ENCODE measurements at places on chromosomes 5 and 9.

DNA sequence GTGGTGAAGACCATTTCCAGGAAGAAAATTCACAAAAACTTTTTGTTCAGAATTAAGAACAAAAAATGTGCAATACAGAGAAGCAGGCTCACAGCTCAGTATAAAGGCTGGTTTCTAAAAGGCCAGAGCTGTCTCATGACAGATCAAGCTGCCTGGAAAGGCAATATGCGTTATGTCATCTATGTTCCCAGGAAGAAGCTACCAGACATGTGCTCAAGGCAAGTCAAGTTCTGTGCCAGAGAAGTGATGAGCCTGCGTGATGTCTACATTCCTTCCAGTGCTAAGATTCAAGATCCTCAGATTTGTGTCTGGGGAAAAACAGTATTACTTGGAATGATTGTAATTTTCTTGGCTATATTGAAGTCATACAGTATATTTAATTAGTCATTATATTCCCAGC lies 104.3 kb downstream of the PDE4D start:
- no peak overlapping the region for H3K27ac ChIP-seq
- DNase-seq = no peak
- no peaks in the 10 kb centered on the region for H3K27me3 ChIP-seq
- H3K4me1 ChIP-seq = peaks cover 20% of the 10 kb centered on the region
- no peaks in the 10 kb centered on the region for H3K36me3 ChIP-seq

DNA sequence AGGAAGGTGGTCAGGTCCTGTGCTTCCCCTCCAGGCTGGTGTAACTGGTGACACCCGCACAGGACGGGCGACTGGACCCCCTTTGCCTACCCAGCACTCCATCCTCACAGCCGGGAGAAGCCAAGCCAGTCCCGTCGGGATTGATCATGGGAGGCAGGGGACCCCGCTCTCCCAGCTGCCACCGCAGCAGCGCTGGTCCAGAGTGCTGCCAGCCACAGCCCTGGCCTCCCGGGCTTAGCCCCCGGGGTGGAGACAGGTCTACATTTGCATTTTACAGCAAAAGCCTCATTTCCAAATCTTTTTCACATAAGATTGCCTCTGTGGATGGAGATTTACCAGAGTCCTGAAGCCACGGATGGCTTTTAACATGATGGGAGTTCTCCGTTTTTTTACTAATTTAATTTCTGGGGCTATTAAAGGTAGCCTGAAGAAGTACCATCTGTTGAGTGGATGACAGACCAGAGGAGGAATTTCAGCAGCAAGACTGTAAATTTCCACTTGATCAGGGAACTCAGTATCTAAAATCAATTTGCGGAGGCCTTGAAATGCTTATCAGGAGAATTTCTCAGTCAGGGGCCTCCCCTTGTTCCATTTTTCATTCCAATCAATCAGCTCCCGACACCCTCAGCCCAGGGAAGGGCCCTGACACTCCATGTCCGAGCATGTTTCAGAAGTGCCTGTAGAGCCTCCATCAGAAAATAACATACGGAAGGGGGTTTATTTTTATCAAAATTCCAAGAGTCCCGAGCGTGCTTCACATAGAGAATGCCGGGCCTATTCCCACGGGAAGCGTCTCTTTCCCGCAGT lies 80.6 kb downstream of the OLFM1 start:
- no peak overlapping the region for H3K27ac ChIP-seq
- no peak overlapping the region for H3K4me3 ChIP-seq
- H3K4me1 ChIP-seq = no peaks in the 10 kb centered on the region
- no peak for DNase-seq

DNA sequence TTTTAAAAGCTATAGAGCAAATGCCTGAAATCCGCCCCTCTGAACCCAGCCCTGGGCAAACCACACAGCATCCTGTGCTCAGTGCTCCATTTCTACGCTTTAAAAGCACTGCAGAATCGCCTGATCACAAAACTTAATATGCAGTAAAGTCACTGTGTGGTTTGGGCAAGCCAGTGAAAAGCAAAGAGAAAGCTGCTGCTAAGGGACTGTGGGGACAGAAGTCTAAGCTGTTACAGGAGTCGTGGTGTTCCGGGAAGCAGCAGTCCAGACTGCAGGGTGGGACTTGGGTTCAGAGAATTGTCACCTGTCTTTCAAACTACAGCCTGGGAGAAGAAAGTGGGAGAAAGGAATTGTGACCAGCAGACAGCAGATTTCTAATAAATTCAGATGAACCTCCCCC lies 8.2 kb downstream of the RAPGEF1 start:
- H3K4me1 ChIP-seq = peaks cover 100% of the 10 kb centered on the region
- H3K27me3 ChIP-seq = no peaks in the 10 kb centered on the region
- no peak for DNase-seq
- peak overlapping the region; percentile 91 for H3K27ac ChIP-seq

DNA sequence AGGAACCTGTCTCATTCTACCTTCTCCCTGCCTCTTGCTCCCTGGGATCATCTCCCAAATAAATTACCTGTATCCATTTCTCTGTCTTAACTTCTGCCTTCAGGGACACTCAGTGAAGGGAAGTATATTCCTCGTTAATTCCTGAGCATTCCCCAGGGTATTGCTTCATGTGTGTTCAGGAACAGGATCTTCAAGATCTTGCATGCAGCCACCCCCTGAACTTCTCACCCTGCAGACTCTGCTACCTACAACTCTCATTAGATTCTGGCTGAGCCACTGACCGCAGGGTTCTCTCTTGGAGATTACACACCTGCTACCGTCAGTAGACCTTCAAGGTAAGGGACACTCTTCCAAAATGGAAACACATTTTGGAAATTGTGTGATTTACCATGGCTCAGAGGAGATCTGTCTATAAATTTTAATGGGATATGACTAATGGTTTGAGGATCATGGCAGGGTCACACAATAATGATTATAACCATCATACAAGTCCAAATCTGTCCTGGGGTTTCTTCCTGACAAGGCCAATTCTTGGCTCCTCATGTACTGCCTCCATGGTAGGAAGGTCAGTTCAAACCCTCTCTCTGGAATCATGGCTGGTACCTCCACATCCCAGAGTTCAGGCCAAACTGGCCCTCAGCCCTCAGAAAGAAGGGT lies 38.9 kb upstream of the UGCG start:
- no peak overlapping the region for H3K27ac ChIP-seq
- no peaks in the 10 kb centered on the region for H3K4me1 ChIP-seq
- no peak for DNase-seq
- H3K36me3 ChIP-seq = no peaks in the 10 kb centered on the region
- no peak overlapping the region for H3K4me3 ChIP-seq

DNA sequence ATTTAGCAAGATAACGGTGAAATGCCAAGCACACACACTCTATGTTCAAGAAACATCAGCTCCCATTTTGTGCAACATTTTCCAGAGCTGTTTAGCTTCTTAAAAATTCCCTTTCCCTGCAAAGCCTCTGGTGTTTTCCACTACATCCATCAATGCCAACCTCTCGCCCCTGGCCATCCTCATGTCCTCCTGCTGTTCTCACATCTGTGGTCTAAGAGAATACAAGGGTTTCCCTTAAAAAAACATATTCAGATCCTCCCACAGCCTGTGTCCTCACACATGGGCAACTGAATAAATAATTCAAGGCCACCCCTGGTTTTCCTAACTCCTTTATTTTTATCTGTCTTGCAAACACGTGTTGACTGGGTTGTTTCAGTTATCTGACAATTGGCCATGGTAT lies 70.3 kb downstream of the PAPPA start:
- H3K27me3 ChIP-seq = no peaks in the 10 kb centered on the region
- no peak overlapping the region for H3K27ac ChIP-seq
- no peaks in the 10 kb centered on the region for H3K4me1 ChIP-seq
- DNase-seq = no peak
- H3K36me3 ChIP-seq = no peaks in the 10 kb centered on the region

DNA sequence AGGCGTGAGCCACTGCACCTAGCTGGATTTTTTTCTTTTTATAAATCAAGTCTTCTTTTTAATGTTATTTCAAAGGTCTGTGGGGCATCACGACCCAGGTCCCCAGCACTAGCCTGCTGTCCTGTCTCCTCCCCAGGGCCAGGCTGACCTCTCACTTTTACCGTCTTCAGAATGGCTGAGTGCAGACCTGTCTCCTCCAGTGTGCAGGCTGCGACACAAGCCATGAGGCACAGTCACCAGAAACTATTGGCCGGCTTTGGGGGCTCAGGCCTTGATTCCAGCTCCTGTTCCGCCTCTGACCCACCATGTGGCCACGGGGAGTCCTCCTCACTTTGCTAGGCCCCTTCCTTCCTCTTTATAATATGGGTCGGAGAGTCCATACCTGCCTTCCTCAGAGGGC lies 46.6 kb upstream of the NEURL1B start:
- DNase-seq = no peak
- no peak overlapping the region for H3K27ac ChIP-seq
- peaks cover 13% of the 10 kb centered on the region for H3K27me3 ChIP-seq
- no peaks in the 10 kb centered on the region for H3K4me1 ChIP-seq
- H3K4me3 ChIP-seq = no peak overlapping the region
- H3K36me3 ChIP-seq = no peaks in the 10 kb centered on the region

DNA sequence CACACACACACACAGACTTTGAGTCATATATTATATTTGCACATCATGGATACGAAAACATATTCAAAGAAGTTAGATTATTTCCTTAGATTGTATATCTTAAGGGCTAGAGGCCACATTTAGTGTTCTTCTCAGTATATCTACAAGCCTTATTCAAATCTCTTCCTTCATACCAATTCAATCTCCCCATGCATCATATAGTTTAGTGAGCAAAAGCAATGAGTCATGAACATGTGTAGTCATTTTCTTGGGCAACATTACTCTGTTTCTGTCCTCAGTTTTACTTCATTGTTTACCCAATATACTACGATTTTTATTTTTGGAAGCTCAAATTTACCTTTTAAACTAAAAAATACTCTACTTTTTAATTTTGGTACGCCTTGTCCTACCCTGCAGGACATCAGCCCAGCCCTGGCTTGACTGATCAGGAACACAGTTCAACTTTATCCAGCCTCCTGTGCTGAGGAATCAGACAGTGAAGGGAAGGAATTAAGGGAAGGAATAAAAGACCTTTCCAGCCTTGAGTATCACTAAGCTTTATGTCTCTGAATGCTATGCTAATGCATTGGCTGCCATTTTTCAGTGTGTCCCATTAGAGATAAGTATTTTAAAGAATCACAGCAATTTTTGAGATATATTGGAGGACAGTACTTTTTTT lies 101.7 kb upstream of the FST start:
- DNase-seq = no peak
- no peak overlapping the region for H3K27ac ChIP-seq
- H3K4me1 ChIP-seq = no peaks in the 10 kb centered on the region
- no peaks in the 10 kb centered on the region for H3K27me3 ChIP-seq

- H3K27ac ChIP-seq = no peak overlapping the region
- no peak overlapping the region for H3K4me3 ChIP-seq
- no peak for DNase-seq
- peaks cover 11% of the 10 kb centered on the region for H3K4me1 ChIP-seq
- H3K27me3 ChIP-seq = peaks cover 26% of the 10 kb centered on the region
Measured at GRCh38 chr5:133816791-133817190, 151.6 kb downstream of the C5orf15 start.

GRCh38 chr5:97525780-97526179 lies 342.7 kb upstream of the RIOK2 start:
- no peaks in the 10 kb centered on the region for H3K27me3 ChIP-seq
- H3K36me3 ChIP-seq = no peaks in the 10 kb centered on the region
- no peak overlapping the region for H3K4me3 ChIP-seq
- DNase-seq = no peak
- H3K4me1 ChIP-seq = no peaks in the 10 kb centered on the region

DNA sequence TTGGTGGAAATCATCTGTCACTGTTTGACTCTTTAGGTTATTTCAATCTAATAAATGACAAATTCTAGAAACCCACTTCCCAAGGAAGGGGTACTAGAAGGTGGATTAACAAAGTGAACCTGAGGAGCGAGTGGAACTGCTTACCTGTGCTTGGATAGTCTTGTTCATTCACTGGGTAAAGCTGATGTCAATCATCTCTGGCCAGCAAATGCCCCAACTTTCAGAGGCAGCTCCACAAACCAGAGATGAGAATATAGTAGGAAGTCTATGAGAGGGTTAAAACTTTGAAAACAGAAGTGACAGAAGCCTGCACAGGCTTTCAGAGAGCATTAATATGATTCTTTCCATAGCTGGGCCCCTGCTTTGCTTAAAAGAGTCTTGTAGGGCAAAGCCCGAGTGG lies 7.3 kb upstream of the FOXE1 start:
- no peak for DNase-seq
- H3K27ac ChIP-seq = no peak overlapping the region
- H3K4me1 ChIP-seq = peaks cover 14% of the 10 kb centered on the region
- no peak overlapping the region for H3K4me3 ChIP-seq

DNA sequence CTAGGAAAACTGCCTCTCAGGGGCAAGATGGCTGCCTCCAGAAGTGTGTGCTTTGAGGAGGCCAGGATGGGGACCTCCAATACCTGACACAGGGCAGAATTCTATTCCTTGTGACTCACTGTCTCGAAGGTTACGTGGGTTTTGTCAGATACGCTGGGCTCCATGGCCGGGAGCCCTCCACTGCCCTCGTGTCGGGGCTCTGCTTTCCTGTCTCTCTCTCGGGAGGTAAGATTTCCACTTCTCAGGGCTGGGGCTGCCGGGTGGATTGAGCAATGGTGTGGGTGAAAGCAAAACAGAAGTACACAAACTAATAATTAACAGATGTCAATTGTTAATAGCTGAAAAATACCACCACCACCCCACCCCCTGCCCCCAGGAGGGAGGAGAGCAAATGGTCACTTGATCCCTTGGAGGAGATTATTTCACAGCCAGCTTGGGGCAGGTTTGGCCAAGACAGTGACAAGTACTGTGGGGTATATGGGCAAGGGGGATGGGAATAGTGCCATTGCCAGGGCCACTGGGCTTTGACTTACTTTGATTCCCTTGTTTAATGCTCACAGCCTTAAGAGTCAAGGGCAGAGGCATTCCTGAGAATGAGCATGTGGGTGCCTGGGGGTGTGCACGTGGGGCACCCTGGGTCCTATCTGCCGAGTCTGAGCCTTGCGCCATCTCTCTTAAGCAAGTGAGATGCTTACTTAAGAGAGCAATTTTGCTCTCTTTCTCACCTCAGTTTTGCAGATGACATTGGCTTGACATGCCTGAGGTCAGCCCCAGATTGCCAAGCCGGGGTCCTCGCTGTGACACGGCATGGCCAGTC lies 28.8 kb upstream of the DAB2IP start:
- no peak overlapping the region for H3K4me3 ChIP-seq
- no peaks in the 10 kb centered on the region for H3K4me1 ChIP-seq
- H3K36me3 ChIP-seq = no peaks in the 10 kb centered on the region
- no peak for DNase-seq

DNA sequence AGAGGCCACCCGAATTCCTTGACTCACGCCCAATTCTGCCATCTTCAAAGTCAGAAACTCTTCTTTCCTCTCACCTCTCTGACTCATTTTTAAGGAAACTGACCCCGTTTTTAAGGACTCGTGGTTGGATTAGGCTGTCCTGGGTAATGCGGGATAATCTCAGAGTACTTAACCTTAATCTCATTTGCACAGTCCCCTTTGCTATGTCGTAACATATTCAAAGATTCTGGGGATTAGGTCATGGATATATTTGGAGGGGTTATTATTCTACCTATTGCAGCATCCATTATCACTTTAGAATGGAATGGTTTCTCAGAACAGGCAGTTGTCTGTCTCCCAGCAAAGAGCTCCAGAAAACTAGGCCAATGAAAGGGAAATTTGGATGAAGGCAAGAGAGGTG lies 80.8 kb upstream of the IL12B start:
- H3K36me3 ChIP-seq = no peaks in the 10 kb centered on the region
- peaks cover 10% of the 10 kb centered on the region for H3K4me1 ChIP-seq
- no peak overlapping the region for H3K27ac ChIP-seq
